ENCODE measurements at places on chromosomes 3 and 15.

DNA sequence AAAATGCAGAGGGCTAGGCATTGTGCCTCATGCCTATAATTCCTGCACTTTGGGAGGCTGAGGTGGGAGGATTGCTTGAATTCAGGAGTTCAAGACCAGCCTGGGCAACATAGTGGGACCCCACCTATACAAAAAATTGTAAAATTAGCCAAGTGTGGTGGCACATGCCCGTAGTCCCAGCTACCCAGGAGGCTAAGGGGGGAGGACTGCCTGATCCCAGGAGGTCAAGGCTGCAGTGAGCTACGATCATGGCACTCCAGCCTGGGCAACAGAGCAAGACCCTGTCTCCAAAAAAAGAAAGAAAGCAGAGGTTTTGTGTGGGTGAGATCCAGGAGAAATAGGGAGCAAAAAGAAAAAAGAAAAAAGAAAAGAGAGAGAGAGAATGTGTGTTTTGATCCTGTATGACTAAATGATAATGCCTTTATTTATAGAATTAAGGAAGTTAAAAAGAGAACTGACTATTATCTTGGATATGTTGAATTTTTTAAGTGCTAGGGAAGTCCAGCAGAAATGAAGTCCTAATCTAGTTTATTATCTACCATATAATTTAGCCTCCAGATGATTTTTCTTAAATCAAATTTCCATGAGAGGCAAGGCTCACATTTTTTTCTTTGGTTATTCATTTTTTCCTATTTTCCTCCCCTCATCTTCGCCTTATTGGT lies 4.8 kb downstream of the TTBK2 start:
- no peak for DNase-seq

- DNase-seq: peak; percentile 32
These were observed 542 bp upstream of the MEIS2 start for GRCh38 chr15:37100966-37101215.

- no peak for DNase-seq
These were observed 21.4 kb downstream of the ABI3BP start for GRCh38 chr3:100971798-100972197.

DNA sequence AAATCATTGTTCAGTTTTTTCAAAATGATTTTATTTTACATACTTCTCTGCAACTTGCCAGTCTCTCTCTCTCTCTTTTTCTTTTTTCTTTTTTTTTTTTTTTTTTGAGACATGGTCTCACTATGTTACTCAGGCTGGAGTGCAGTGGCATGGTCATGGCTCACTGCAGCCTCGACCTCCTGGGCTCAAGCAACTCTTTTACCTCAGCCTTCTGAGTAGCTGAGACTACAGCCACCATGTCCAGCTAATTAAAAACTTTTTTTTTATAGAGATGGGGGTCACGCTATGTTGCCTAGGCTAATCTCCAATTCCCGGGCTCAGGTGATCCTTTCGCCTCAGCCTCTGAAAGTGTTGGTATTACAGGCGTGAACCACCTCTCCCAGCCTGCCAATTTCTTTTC lies 12.1 kb upstream of the ARID3B start:
- no peak for DNase-seq

DNA sequence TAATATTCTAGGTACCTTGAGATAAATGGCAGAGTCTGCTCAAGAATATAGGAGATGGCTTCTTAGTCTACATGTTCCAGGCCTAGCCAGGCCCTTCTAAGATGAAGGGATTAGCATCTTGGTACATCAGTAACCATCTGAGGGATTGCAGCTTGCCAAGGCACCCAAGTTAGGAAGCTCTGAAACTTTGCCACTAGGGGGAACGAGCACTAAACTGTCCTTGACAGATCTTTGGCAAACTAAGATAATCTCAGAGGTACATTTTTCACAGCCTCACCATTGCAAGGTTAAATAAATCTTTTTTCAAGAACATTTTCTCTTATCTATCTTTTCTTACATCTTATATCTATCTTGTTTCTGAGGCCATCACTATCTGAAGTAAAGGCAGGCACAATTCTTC lies 351.2 kb downstream of the RAP2B start:
- no peak for DNase-seq

DNA sequence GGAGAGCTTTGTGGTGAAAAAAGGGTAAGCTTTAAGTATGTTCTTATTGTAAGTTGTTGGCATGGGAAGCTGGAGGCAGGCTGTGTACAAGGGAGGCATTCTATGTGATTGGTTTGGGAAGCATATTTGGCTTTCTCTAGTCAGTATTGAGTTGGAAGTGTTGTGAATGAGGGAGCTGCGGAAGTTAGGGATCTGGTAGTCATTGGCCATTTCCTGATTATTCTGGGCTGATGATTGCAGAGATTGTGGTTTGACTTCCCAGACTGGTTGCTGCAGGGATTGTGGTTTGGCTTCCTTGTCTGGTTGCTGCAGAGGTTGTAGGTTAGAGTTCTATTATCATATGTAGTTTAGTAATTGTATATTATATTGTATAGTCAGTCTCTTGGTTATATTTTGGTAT lies 21.0 kb downstream of the STXBP5L start:
- peak; percentile 25 for DNase-seq

DNA sequence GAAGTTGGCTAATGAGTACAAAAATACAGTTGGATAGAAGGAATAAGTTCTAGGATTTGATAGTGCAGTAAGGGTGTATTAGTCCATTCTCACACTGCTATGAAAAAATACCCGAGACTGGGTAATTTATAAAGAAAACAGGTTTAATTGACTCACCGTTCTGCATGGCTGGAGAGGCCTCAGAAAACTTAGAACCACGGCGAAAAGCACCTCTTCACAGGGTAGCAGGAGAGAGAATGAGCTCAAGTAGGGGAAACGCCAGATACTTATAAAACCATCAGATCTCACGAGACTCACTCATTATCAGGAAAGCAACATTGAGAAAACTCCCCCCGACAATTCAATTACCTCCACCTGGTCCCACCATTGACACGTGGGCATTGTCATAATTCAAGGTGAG lies 483.3 kb downstream of the TUSC7 start:
- DNase-seq: no peak

- no peak for DNase-seq
These were observed 23.8 kb downstream of the RLBP1 start for GRCh38 chr15:89197503-89197971.

DNA sequence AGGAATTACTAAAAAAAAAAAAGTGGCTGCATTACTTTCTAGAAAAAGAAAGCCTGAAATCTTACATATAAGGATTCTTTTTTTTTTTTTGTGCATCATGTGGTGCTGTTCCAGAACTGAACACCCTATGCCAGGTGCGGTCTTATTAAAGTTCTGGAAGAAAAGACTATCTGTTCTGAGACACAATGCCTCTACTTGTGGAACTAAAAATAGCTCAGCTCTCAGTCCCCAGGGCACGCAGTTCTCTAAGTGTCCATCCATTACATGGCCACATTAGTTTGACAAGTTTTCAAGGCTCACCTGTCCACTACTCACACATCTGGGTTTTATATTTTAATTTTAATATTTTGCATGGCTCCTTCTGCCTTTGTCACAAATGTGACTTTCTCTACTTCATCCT lies 126.6 kb upstream of the ADAMTS9 start:
- no peak for DNase-seq

- DNase-seq: no peak
These were observed 49.4 kb downstream of the CPN2 start for GRCh38 chr3:194301730-194302129.

DNA sequence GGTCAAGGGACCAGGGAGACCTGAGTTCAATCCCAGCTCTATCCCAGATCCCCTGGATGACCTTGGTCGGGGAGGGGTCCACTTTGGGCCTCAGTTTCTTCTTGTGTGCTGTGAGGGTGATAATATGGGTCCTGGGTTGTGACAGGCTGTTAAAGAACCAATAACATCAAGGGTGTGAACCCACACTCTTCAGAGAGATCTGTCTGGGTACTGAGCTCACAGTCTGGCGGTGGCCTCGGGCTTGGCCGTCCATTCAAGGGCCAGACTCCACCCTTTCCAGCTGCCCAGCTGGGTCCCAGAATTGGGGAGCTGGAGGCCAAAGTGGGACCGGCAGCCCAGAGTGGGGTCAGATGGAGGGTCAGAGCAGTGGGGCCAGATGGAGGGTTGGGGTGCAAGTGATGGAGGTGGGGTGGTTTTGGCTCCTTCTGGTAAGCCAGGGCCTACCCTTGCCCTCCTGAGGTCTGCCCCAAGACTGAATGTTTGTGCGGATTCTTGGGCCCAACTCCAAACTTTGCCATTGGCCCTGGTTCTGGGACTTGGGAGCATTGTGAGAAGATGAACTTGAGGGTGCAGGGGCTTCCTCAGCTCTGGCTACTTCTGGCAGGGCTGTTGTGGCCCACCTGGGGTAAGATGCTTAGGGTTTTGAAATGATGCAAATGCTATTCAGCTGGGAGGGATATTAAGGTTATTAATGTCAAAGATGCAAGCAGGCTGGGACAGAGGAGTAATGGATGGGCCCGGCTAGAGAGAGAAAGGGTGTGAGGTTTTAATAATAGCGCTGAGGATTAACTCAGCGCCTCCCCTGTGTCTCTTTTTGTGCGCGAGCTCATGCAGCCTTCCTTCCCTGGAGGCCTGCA lies 1.5 kb downstream of the CORO2B start:
- no peak for DNase-seq

GRCh38 chr15:25501828-25502446 lies 63.1 kb upstream of the UBE3A start:
- DNase-seq: no peak

- DNase-seq: no peak
These were observed 39.4 kb downstream of the KAT2B start for GRCh38 chr3:20079621-20080020.

GRCh38 chr3:175224051-175224450 lies 364.9 kb downstream of the NAALADL2 start:
- no peak for DNase-seq

DNA sequence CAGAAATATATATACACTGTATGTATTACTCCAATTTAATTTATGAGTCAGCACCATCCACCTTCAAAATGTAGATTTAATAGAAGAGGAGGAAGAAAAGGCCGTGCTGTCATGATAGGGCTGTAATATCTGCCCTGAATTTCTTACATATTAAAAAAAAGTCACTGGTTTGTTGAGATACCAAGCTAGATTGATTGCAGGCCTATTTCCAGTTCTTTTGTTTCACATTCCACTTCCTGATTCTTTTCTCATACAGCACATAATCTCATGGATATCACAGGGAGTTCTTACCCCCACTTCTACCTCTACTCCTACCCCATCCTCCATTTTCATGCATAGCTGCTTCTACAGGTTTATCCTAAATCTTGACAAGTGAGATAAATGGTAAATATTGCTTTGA lies 290.3 kb downstream of the ZBTB20 start:
- DNase-seq: no peak

DNA sequence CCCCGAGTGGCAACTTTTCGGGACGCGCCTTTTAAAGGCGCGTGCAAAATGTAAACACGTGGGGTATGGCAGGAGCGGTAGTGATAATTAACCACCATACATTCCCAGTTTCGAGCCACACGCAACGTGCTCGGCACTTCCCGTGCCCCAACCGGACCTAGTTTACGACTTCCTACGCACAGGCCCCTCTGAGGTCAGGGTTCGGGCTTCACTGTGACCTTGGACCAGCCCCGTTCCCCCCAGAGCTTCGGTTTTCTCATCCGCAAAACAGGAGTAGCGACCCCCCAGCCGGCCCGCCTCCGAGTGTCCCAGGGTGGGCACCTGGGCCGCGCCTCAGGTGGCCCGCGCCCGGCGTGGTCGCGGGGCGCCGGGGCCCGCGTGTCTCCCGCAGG lies 451 bp downstream of the CHCHD4 start:
- peak; percentile 55 for DNase-seq

GRCh38 chr15:96359616-96360521 lies 29.4 kb downstream of the NR2F2 start:
- no peak for DNase-seq

DNA sequence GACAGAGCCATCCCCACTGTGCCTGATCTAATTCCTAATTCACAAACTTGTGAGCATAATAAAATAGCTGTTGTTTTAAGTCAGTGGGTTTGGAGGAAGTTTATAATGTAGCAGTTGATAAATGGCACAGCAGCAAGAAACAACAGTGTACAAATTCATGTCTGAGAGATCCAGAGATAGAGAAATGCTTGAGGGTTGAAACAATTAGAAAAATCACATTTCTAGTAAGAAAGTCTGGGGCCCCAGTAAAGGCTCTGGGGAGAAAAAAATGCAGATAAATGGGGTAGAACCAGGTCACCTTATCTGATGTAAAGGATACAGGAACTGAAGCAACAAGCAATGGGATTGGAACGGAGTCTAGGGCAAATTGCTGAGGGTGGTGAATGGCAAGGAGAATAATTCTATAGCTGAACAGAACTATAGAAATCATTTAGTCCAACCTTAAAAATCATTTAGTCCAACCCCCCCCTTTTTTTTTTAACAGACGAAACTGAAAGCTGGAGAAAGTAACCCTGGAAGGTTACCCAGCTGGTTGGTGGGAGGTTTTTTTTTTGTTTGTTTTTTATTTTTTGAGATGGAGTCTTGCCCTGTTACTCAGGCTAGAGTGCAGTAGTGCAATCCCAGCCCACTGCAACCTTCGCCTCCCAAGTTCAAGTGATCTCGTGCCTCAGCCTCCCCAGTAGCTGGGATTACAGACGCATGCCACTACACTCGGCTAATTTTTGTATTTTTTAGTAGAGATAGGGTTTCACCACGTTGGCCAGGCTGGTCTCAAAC lies 14.3 kb upstream of the SHQ1 start:
- no peak for DNase-seq

DNA sequence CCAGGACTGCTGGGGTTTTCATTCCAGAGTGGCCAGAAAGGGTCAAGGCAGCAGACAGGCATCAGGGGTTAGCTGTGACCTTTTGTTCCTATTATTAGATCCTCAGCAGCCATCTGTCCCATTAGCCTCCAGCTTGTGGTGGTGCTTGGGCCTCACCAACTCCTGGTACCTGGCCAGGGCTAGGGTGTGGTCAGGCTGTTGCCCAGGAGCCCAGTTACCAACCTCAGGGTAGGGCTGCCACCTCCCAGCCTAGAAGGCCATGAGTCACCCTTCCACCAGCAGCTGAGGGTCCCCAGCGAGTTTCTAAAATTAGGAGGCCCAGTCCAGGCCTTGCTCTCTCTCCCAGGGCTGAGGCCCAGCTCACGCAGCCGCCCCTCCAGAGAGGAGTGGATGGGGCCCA lies 12.2 kb downstream of the TMEM43 start:
- peak; percentile 57 for DNase-seq

Data from MG63 (cell line).